Kidney tubule cell (primary cell): ENCODE measurements at places on chromosomes 2 and 18.

DNA sequence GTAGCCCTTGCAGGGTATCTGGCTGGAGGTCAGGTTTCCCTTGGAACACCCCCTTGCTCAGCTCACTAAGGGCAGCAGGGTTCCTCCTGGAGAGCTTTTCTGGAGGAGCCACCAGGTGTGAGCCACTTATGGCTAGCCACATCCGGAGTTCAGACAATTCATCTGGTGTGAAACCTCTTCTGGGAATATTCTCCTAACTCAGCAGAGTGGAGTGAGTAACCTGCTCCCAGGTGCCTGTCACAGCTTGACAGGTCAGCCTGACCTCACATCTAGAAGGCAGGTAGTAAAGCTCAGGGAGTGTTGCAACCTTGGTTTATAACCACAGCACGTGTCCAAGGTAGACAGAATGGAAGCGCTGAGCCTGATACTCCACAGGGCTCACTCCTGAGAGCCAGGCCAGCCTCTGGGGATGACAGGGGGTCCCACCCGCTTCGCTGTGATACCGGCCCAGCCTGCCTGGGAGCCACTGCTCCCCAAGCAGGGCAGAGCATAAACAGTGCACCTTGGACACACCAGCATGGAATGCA is 62.6 kb upstream of the TGFA start:
- DNase-seq: peak; percentile 89

DNA sequence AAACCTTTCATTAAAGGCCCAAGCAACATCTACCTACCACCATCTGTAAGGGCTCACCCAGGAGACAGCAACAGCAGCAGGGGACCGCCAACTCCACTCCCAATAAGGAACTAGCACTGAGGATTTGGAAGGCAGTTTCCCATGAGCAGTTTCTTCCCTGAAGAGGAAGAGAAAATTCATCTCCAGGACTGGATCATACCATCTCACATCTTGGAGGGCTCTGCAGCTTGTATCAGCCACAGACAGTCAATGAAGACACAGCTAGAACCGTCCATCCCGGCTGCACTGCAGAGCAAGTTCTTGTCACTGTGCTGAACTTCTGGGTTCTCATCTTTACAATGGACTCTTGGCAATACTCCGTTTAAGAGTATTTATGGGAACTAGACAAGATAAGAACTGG is 2.8 kb upstream of the GYPC start:
- no peak for DNase-seq

DNA sequence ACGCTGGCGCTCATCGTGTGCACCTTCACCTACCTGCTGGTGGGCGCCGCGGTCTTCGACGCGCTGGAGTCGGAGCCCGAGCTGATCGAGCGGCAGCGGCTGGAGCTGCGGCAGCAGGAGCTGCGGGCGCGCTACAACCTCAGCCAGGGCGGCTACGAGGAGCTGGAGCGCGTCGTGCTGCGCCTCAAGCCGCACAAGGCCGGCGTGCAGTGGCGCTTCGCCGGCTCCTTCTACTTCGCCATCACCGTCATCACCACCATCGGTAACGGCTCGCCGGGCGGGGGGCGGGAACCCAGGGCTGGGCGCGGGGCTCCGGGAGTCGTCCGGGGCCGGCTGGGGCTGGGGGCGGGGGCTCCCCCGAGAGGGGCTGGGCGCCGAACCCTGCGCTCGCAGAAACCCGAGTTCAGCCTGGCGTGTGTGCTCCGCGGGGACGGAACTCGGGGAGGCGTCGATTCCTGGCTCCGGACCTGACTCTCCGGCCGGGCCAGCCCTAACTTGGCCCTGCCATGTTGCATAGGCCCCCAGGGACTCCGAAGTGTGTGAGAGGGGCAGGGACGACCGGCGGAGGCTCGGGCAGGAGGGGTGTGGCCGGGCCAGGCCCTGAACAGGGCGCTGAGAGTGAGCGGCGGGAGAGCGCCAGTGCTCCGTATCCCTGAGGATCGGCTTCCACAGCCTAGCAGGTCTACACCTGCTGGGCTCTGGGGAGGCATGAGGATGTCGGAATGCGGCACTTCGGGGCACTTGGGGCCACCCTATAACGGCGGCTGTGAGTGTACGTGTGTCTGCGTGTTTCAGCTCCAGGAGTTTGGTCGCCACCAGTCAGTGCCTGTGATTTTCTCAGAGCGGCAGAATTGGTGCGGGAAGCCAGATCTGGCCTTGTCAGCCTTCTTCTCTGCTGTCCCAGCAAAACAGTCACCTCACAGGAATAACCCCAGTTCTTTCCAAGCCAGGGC is 651 bp downstream of the KCNK3 start:
- peak; percentile 66 for DNase-seq

- DNase-seq: peak; percentile 98
Measured at GRCh38 chr2:188475945-188476344, 184.3 kb downstream of the GULP1 start.

DNA sequence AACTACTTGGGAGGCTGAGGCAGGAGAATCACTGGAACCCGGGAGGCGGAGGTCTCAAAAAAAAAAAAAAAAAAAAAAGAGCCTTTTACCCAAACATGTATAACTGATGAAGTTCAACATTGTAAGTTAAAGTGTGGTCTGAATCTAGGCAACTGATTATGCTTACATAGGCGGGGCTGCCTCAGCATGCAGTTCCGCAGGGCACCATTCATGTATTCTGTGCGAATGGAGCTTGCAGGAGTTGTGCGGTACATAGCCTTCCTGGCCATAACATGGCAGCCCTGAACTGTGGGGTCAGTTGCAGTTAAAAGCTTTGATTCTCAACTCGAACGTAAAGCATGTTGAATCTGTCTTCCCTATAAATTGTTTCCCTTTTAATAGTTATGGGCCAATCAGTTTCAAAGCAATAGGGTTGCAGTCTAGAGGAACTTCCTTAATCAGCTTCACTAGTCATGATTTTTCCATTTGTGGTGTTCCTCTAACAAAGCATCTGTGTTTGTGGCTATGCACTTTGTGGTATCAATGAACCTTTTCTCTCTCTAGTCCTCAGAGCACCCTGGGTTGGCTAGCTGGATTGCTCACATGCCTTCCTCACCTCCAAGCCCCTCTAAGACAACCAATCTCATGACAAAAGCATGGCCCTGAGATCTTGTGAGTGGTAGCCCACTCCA is 30.6 kb upstream of the CEP68 start:
- no peak for DNase-seq

GRCh38 chr18:421247-422155 is 79.0 kb downstream of the COLEC12 start:
- DNase-seq: peak; percentile 81

DNA sequence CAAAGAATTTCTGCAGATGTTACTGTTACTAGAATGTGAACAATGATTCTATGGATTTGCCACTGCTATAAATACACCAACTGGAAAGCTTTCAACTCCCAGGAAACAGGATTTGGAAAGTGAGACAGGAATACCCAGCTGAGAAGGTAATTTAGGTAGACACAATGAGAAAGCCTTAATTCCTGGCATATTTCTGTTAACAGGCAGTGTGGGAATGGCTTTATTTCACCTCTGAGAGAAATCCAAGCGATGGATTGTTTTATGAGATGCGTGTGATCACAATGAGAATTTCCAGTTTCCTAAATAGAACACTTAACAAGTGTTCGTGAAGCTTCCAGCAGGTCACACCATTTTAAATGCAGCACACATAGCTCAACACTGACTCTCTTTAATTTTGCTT is 133.0 kb downstream of the SLC8A1 start:
- DNase-seq: no peak

GRCh38 chr18:11981192-11981542 is at the start of gene IMPA2:
Gene IMPA2 (plus strand): TSS chr18:11981507. CDS start chr18:11981670, 163 bp downstream.
- DNase-seq: no peak

DNA sequence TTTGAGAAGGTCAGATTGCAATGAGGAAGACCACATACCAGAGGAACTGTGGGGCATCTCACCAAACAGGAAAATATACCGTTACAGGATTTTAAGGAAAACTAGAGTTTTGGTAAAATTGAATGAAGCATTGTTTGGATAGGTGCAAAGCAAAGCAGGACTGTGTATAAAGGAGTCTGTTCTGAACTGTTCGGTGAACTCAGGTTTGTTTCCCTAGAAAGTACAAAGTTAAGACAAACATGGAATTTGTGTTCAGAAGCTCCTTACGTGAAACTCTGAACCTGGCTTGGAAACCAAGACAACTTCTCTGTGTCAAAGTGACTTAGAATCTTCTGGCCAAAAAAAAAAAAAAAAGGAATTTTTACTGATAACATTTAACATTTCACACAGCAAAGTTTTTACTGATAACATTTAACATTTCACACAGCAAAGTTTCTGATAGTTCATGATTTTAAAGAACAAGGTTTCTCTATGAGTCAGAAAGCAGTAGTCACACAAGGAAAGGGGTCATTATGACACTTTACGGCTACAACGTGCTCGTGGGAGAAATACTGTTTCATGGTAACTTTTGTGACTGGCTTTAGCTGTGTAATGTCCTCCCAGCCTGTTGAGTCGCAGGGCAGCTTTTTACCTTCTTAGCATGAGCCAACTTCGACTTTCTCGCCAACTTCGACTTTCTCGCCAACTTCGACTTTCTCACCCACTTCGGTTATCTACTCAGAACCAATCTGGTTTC is 21.2 kb upstream of the TET3 start:
- no peak for DNase-seq
